ENCODE measurements at places on chromosomes 1 and 21.
A peak's percentile ranks its signal among the peaks of the same experiment; 100 is the strongest.

DNA sequence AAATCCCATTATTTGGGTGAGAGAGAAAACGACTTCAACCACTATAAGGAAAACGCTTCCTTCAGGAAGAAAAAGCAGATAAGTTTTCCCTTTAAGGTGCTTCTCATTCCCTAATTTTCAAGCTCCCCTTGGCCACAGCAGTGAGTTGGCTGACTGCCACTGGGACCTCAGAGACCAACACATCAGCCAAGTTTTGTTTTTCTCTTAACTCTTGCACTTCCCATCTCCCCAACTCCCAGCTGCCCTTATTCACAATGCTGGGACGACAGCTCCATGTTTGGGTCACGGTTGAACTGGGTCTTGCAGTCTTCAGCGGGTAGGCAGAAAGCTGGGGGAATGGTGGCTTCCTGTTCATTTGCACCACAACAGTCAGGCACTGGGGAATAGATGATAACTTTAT, 18.9 kb downstream of the SGIP1 start:
- no peak for DNase-seq

GRCh38 chr1:211476200-211476849, 15.6 kb downstream of the RD3 start:
- peak; percentile 63 for DNase-seq

DNA sequence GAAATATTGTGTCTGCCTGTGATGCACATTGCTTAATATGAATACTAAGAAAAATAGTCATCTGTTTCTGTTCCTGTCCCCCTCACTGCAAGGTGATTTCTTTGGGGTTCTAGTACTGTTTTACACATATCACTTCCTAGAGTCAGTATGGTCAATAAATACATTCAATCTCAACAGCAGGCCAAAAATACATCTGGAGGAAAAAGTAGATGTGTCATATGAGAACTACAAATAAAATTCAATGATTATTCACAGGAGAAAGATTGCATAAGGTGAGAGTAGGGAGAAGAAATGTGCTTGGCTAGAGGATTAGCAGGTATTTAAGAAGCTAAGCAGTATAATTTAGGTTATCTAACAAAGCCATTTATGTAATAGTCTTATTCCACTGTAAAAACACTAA, 45.3 kb upstream of the SAMSN1 start:
- DNase-seq, result no peak

DNA sequence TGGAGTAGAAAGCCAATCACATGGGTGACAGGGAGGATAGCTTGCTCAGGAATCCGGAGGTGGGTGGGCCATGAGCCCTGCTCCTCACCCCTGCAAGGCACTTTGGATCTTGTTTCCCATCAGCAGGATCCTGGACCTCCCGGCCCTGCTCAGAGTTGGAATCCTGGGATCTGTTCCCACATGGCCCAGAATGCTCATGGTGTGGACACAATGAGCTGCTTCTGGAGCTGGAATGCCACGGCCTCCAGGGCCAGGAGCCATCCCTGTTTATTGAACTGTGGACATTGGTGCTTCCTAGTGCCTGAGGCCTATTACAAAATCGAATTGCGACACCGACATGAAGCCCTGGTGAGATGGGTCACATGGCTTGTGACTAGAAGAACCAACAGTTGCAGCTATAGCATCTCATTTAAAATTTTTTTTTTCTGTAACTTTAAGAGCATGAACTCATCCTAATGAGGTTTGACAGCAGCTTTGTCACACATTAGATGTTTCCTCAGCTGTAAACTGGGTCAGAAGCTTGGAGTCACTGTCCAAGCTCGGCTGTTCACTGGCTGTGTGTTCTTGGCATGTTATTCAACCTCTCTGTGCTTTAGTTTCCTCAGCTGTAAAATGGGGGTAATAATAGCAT, 40.4 kb upstream of the GOLT1A start:
- DNase-seq, result no peak

DNA sequence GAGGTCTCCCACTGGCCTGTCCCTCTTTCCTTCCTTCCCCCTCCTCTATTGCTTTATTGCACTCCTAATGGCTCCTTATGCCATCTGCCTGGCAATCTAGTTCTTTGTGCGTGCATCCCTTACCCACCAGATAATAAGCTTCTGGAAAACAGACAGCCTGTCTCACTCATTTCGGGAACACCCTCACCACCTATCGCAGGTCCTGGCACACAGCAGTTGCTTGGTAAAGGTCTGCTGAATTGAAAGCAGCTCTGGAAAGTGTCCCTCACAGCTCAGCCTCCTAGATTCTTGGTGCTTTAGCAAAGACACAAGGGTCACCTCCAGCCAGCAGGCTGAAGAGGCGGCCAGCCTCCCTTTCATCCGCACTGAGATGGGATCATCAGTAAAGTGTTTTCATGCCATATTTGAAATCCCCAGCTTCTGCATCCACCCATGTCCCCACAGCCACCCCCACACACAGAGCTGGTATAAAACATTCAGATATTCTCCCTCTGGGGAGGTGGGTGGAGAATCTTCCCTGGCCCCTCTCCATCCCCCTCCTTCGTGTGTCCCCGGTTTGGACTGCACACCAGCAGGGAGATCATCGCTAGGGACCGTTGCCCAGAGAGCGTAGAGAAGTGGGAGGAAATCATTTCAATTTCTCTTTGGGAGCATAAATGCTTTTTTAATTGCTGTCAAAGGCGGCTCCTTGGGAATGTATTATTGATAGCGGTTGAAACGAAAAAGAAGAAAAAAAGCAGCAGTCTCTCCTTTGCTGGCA, 29.1 kb upstream of the ATP2B4 start:
- no peak for DNase-seq

GRCh38 chr1:161185732-161186311, 8.5 kb upstream of the B4GALT3 start:
- DNase-seq, result no peak

GRCh38 chr1:26072305-26072704, 4.9 kb upstream of the TRIM63 start:
- no peak for DNase-seq

GRCh38 chr1:110074166-110074565, 3.7 kb upstream of the ALX3 start:
- DNase-seq, result no peak

- peak; percentile 66 for DNase-seq
Measured at GRCh38 chr1:11648732-11649158, 5.5 kb downstream of the FBXO2 start.

GRCh38 chr1:94907136-94907535, 19.8 kb downstream of the CNN3 start:
- DNase-seq, result no peak

GRCh38 chr1:229631148-229631547, 5.1 kb downstream of the URB2 start:
- no peak for DNase-seq

- DNase-seq, result no peak
Measured at GRCh38 chr1:184315254-184315653, 71.6 kb upstream of the C1orf21 start.

DNA sequence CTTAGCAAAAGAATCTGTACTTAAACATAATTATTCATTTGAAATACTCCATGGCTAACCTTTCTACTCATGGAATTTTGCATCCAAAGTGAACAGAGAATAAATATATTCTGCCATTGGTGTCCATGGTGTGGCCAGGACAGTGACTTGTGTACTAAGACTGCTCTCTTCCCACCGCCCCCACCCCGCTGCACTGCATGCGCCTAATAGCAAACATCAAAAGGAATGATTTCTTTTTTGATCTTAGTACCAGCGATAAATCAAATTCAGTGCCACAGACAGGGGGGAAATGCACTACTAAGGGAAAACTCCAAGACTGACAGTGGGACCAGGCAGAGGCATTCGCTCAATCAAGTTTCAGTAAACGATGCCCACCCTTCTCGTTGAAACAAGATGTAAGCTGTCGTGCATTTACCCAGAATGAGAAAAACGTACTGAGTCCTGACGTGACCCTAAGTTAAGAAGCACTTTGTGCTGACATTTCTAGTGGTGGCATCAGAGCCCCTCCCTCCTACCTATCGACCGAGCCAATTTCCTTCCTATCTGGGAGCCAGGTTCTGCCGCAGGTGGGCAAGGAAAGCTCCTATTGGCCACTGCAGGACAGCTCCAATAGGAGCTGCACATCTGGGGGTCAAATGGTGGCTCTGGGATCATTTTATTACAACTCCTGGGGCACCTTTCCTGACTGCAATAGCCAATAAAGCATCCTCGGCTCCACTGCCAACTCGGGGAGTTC, 12.5 kb downstream of the ESRRG start:
- DNase-seq, result no peak

- DNase-seq, result no peak
Measured at GRCh38 chr1:33661811-33662454, 189.5 kb downstream of the ZSCAN20 start.

GRCh38 chr21:45150638-45151131, 76.3 kb downstream of the ADARB1 start:
- DNase-seq, result no peak

- no peak for DNase-seq
Measured at GRCh38 chr1:241406421-241406820, 49.4 kb upstream of the RGS7 start.

- no peak for DNase-seq
Measured at GRCh38 chr1:43334453-43335205, 3.0 kb upstream of the MPL start.

DNA sequence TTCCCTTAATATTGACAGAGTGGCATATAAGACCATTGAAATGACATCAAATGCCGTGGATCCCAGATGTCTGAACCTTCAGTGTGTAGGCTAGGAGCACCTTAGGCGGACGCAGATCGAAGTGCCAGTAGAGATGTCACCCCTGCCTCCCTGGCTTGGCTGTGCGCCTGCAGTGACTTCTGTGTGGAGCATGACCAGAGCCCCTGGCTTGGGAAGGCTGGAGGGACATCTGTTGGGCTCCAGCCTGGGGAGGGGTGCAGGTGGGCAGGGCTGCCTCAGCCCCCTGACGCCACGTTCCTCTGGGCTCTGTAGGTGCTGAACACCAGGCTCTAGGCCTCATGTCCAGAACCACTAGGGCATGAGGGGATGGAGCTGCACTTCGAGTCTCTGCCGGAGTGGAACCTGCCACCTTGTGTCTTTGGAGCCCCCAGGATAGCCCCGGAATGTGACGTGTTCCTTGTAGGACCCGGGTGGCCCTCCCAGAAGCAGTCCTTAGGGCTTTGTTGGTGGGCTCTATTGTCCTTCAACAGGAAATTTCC, 103.8 kb downstream of the ADARB1 start:
- DNase-seq, result no peak

DNA sequence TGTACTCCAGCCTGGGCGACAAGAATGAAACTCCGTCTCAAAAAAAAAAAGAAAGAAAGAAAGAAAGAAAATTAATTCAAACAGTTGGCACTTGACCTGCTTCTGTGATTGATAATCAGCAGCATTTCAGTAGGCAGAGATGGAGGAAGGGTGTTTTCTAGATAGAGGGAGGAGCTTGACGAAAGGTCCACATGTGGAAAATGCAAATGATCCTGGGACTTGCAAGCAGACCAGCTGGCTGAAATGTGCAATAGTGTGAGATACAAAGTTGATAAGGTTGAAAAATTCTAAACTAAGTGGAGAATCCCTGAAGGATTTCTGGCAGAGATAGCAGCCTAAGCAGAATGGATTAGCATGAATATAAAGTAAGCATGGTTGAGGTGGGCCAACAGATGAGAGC, 4.2 kb downstream of the ELAPOR1 start:
- no peak for DNase-seq

DNA sequence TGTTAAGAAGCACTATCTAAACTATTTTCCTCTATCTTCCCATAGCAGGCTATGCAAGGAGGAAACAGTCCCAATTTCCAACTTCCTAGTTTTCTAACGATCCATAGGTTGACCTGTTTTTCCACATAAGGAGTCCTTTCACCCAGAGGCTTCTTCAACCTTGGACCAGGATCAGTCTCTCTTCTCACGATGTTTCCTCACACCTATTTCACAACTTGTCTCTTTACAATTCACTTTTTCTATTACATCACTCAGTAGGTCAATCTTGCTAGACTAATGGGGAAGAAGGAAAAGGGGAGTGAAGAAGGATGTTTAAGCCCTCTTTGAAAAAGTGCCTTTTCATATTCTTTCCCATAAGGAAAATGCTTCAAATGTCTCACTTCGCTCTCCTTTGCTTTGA, 15.9 kb downstream of the PALMD start:
- DNase-seq, result no peak

DNA sequence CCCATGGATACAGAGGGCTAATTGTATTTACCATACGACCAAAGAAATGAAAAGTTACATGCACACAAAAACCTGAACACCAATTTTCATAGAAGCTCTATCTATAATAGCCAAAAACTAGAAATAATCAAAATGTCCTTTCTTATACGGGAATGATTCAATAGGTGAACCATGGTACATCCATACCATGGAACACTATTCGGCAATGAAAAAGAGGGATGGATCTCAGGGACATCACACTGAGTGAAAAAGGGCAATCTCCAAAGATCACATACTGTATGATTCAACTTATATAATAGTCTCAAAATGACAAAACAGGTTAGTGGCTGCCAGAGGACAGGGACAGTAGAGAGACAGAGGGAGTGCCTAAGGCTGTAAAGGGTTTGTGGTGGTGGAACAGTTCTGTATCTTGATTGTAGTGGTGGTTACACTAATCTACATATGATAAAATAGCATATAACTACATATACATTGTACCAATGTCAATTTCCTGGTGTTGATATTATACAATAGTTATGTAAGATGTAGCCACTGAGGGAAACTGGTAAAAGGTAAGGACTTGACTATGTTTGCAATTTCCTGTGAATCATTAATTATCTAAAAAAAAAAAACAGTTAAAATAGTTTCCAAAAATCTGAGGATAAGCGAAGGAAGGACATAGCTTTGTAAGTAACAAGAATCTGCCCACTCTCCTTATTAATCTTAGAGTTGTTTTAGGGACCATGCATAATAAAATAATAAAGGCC, 3.7 kb downstream of the RSBN1 start:
- DNase-seq, result no peak

DNA sequence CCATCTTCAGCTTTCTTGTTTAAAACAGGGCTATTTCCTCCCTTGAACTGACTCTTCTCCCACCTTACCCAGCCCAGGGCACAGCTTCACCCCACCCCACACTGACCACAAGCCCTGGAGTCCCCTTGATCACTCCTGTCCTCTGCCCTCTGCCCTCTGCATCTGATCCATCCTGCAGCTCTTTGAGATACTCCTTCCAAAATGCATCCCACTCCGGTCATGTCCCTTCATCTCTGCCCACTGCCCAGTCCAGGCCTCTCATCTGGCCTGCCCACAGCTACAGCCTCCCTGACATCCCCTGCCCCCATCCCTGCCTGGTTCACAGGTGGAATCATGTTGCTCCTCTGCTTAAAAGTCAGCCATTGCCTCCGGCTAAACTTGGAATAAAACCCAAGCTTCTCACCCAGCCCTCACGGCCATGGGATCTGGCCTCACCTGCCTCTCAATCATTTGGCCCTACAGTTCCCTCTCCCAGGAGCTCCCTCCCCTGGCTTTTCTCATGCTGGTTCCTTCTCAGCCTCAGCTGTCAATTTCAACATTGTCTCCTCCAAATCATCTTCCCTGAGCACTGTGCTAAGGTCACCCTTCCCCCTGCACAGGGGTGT, 202.0 kb downstream of the MATN1 start:
- DNase-seq, result no peak
